ENCODE measurements at places on chromosomes 12 and 14. TPM values are rescaled to one million over a fixed set of nuclear protein-coding genes. Genes with fewer than 3 reads are reported as not detected.

DNA sequence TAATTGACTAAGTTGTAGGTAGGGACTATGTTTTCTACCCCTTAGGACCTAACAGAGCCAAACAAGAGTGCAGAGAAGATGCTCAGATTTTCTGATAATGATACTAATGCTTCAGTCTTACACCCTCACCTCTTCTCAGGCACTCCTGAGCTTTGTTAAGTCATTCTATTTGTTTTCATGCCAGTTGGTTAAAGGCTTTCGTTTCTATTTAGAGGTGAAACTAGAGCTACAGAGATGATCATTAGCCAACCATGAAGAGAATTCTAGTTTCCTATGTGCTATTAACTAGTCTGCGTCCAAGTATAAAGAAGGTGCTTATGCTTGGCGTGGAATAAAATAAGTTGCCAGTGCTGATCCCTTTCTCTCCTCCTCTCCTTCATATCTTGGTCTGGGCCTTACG is 34.6 kb upstream of the PYGL start:
- DNase-seq = no peak

DNA sequence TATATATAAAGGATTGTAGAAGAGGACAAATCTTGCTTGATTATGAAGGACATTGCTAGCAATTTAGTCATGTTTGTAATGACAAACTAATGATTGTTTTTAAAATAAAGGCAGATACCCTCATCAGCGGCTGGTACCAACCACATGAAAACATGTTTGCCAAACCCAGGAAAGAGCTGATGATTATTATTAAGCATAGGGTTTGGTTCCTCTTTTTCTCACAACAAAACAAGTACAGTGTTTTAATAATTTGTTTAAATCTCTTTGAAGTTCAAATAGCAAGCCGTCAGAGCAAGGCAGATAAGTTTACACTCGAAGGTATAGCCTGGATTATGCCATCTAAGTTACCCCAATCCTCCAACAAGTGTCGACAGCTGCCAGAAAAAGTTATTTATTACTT is 5.3 kb upstream of the SINHCAF start:
- DNase-seq = no peak

DNA sequence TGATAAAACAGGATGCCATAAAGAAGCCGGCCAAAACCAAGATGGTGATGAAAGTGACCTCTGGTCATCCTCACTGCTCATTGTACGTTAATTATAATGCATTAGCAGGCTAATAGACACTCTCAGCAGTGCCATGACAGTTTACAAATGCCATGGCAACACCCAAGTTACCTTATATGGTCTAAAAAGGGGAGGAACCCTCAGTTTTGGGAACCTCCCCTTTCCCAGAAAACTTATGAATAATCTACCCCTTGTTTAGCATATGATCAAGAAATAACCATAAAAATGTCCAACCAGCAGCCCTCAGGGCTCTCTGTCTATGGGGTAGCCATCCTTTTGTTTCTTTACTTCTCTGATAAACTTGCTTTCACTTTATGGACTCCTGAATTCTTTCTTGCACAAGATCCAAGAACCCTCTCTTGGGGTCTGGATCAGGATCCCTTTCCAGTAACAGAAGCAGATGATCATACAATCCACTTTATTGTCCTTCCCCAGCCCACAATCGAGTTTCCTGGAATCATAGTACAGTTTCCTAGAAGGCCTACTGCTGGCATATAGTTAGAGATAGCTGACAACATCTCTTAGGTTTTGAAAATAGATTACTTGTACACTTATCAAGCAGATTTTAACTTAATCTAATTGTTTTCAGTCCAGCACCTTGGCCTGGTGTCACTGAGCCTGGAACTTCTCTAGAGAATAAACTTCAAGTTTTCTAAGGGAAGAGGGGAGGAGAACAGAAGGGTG is 266.7 kb upstream of the HMGA2 start:
- no peak for DNase-seq

DNA sequence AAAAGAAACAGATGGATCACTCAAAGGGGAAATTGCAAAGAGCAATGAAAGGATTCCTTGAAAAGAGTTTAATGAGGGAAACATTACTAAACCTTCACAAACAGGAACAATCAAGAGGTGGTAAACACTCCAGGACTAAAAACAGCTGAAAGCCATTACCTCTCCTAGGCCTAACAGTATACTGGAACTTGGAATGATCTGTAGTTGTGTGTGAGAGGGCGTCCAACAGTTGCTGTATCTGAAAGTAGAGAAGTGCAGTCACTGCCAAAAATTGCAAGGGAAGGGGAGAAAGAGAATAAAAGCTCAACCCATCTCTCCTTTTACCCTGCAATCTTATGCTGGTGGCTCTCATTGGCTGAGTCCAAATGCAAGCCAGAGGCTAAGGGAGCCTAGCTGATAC is 17.0 kb upstream of the MIS18BP1 start:
- no peak for DNase-seq

DNA sequence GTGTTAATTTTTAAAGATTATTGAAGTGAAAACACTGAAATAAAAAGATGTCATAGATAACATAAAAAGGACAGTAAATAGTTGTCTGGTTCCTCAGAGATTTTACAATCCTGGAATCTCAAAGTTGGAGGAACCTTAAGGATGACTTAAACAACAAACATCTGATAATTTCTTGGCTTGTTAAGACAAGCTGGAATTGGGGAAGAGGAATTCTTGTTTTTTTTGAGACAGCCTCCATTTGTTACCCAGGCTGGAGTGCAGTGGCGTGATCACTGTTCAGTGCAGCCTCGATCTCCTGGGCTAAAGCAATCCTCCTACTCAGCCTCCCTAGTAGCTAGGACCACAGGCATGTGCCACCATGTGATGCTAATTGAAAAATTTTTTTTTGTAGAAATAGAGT is 2.3 kb downstream of the ZNF410 start:
- no peak for DNase-seq

- DNase-seq = no peak
Measured at GRCh38 chr14:99147366-99147740, 124.6 kb downstream of the BCL11B start.

GRCh38 chr14:63345826-63346225 is 27.1 kb upstream of the GPHB5 start:
- DNase-seq = peak; percentile 19

GRCh38 chr14:73272393-73272792 is 35.1 kb downstream of the PAPLN start:
- no peak for DNase-seq

- no peak for DNase-seq
Measured at GRCh38 chr14:92830902-92831301, 36.8 kb downstream of the GOLGA5 start.

DNA sequence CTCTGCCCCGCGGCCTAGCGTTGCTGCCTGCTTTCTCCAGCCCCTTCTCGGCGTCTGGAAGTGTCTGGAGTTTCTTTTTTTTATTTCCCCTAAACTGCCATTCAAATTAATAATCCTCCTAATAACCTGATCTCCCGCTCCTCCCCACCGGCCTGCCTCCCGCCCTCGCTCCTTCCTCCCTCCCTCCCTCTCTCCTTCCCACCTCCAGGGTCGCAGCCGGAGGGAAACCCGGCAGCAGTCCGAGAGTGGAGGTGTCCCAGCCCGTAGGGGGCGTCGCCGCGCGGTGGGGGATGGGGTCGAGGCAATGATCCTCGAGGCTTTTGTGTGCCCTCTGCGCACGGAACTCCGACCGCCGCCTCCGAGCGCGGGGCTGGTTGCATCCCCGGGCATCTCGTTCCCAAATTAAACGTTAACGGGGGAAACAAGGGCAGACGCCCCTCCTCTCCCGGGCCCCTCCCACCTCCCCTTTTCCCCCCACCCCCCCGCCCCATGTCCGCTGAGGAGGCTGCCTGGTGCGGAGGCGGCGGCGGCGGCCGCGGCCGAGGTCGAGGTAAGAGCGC is 1.0 kb upstream of the SOCS2 start:
- DNase-seq = peak; percentile 76

DNA sequence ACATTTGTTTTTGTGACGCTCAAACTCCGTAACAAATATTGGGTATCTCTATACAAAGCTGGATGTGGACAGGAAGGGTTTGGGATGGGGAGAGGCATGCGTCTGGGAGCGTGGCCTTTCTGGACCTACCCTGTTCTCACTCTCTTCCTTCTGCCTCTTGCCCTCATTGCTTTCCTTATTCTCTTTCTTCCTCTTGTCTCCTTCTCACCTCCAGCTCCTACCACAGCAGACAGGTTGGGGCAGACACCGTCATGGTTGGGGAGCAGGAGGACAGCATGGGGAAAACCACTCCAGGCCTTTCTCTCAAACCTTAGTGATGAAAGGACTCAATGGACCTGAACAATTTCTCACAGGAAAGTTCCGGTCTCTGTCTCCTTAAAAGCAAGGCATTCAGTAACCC is 465.3 kb downstream of the RAD51B start:
- no peak for DNase-seq

DNA sequence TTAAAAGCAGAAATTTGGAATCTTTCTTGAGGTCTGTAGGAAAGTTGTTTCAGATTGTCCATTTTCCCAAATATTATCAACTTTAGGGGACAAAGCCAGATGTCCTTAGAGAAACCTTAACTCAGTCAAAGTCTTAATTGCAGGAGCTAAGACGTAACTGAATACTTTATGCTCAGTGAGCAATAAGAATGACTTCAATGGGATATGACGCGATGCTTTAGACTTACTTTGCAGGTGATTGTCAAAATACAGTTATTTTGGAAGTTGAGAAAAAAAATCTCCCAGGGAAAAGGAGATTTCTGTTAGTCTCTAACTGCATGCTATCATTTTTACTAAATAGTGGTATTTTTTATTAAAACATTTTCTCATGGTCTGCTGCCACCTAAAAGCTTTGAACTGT is 750.9 kb upstream of the STXBP6 start:
- no peak for DNase-seq

DNA sequence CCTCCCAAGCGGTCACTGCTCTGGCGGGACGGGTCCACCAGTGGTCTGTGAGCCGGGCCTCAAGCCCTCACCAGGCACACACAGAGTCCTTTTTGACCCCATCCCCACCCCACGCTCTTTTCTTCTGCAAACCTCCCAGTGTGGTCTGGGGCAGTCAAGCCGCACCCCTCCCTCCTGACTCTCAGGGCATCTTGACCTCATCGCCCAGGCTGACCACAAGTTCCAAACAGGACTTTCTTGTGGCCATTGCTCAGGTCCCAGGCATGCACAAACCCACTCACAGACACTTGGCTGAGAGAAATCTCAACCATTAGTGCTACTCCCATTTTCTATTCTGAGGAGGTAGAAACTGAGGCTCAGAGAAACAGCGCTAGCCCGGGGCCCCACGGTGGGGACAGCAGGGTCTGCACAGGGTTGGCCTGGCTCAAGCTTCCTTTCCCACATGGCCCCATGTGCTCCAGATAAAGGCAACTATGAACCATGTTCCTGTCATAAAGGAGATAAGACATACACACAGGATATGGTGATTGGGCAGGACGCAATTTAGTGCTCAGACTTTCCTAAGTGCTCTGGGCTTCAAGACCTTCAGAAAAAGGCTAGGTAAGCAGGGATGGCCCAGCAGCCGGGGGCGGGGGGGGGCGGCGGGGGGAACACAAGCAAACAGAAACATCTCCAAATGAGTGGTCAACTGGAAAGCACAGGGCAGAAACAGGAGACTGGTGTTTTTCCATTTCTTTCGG is 69.6 kb downstream of the ITPK1 start:
- DNase-seq = no peak

DNA sequence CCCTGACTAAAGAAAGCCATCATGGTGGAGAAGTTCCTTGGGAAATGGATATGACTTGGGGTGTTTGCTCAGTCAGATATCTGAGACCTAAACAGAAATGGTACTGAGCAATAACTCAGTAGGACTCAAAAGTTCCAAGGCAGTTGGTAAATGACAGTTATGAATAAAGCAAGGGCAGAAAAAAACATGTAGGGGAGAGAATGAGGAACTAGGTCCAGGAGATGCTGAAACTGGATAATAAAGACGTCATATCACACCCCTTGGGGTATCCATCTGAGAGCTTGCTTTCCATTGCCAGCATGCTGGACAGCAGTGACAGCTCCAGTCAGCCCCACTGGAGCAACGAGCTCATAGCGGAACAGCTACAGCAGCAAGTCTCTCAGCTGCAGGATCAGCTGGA is 37.5 kb downstream of the RPGRIP1 start:
- no peak for DNase-seq

- peak; percentile 92 for DNase-seq
Measured at GRCh38 chr12:51863933-51864832, 15.7 kb upstream of the FIGNL2 start.

DNA sequence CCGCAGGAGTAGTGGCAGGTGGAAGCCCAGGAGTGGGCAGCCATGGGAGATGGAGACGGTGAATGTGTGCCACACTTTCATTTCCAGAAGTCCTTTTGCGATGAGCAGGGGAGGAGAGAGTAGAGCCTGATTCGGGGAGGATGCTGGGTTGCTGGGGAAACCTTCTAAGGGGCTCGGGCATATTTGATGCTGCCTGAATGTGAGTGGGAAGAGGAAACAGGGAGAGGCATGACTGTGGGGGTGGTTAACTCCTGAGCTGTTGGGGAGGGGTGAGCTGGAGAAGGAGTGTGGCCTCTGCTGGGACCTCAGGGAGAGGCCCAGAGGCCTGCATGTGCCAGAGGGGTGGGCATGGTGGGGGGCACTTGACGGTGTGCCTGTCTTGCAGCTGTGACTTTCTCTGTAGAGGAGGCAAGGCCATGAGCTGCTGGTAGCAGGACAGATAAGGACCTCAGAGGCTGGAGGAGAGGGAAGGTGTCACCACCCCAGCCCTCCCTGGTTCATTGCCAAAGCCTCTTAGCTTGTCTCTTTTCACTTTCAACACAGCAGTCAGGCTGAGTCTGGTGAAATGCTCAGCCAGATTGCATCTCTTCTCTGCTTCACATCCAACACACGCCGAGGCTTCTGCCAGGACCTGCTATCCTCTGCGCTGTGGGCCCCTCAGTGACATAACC is 11.4 kb downstream of the GLT1D1 start:
- DNase-seq = no peak

- DNase-seq = no peak
Measured at GRCh38 chr12:75099210-75099609, 110.4 kb downstream of the KCNC2 start.

DNA sequence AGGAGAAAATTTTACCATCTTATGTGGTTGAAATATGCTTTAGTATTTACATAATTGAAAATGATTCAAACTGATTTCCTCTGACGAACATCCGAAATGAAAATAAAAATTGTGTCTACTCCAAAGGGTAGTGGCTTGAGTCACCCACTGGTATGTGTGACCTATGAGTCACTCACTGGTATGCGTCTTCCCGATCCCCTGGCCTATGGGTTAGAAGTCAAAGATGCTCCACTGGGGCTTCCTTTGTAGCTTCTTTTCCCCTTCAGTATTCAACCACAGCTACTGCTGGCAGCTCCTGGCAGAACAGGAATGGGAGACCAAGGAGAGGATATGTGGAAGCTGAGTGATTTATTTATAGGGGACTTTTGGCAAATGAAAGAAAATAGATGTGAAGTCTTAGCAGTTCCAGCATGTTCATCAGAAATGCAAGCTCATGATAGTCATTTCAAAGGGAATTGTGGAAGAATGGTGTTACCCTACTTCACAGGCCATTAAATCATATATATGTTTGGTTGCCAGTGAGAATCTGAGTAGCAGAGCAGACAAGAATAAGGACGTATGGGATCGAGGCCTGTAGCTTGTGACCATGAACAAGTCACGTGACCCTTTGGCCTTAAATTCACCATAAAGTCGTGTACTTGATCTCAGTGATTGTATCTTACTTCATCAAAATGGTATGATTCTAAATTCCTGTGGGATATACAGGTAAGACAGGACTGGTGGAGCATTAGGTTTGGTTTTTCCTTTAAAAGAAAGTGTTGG is 108.3 kb downstream of the CRADD start:
- DNase-seq = no peak

The CEBPE gene
- polyA plus RNA-seq = 0.30 TPM

The IRAK3 gene
- 2.9 TPM for polyA plus RNA-seq

The LRFN5 gene
- 9.3 TPM for polyA plus RNA-seq

The SIX1 gene
- polyA plus RNA-seq = 6.3 TPM

The RIC8B gene
- polyA plus RNA-seq = 25.5 TPM

The LGR5 gene
- 18.0 TPM for polyA plus RNA-seq

The TOX4 gene
- 60.4 TPM for polyA plus RNA-seq

The SCN8A gene
- polyA plus RNA-seq = 1.6 TPM

The RPL6 gene
- polyA plus RNA-seq = 2,476 TPM
